ENCODE measurements at places on chromosomes 5 and 9.

DNA sequence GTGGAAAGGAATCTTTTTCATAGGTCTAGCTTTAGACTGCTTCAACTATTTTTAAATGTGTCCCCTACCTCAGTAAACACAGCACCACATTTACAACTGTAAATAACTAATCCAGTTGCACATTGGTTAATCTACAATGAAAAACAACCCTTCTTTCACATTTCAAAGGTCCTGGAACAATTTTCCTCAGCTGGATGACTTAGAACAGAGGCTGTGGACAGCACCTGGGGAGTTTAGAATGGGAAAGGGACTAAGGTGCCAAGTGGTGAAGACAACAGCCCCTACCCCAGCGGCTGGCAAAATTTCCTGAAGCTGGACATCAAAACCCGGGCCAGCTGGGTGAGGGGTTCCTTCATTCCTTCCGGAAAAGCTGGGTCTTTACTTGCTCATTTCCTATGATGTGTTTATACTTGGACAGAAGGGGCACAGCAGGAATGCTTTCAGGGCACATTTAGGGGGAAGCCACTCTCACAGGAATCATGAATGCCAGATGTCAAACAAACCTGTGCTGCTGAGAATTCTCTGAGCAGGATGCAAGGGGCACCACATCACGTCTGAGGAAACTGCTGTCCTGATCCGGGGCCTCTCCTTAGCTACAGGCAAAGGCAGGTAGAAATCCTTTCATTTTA, 158.3 kb downstream of the NR2F1-AS1 start:
- no peak for DNase-seq

DNA sequence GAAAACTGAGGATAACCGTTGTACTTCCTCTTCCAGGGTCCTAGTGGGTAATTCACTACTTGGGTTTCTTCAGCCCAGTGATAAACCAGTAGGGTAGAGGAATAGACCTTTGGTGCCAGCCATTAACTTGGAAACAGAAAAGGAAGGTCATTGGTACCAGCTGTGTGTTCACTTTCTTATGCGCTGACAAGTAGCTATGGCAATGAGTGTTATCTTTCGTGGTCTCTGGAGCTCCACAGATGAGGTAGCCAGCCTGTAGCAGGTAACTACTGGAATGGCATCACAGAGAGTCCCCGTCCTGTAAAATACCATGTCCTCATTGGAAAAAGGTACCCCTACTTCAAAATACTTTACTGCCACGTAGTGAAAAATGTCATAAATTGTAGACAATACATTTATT, 2.3 kb downstream of the UHRF2 start:
- no peak for DNase-seq

- DNase-seq: peak; percentile 88
Measured at GRCh38 chr5:132506094-132506692, 15.6 kb upstream of the IRF1 start.

GRCh38 chr9:120893611-120894307, 16.8 kb upstream of the PHF19 start:
- DNase-seq: peak; percentile 39

DNA sequence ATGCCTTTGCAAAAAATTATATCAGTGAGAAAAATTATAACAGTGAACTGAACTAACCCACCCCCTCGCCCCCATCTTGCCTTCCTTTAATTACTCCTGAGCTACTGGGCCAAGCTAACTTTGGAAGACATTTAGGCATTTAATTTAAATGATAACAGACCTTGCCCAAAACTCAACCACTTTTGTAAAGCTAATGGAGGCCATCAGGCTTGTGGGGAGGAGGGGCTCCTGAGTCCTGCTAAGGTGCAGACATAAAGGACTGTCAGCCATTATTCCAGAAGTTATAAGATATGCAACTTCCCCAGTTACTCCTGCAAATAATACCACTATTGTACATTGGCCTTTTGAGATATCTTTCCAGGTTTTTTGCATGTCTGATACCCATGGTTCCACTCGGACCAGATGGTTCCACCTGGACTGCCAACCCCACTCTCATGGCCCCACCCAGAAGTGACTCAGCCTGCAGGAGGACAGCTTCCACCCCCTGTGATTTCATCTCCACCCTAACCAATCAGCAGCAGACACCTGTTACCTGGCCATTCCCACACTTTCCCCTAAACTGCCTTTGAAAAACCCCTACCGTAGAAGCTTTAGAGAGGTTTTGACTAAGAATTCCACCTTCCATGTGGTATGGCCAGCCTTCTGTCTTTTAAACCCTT, 805.4 kb upstream of the CDH6 start:
- no peak for DNase-seq

- no peak for DNase-seq
Measured at GRCh38 chr5:156680831-156681230, 169.3 kb upstream of the PPP1R2B start.

GRCh38 chr9:16348531-16348930, 521.9 kb downstream of the BNC2 start:
- no peak for DNase-seq

DNA sequence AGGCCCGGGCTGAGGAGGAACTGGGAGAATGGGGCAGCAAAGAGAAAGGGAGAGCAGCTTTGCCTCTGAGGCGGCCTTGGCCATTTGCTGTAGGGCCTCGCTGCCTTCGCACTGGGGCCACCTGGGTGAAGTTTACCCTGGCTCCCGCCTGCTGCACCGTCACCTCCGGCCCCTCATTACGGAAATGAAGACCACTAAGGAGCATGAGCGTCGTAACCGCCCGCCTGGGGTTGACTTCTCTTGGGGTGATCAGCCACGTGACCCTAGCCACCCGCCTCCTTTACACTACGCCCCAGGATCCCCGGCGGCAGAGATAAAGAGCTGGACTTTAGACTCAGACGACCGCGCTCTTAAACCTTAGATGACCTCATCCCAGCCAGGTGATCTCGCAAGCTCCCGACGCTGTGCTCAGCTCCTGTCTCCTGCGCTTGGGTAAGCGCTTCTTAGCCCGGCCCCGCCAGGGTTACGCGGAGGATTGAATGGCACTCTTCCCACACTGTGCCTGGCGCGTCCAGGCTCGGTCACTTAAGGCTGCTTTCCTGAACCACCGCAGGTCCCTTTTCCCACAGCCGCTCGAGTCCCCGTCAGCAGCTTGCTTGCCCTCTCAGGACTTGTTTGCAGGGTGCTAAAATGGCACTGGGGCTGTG, 107.9 kb upstream of the LARP1 start:
- DNase-seq: peak; percentile 13

Data from astrocyte of the spinal cord (primary cell).